Femur (tissue), 1 donor: ENCODE measurements at places on chromosomes 1 and 21.

DNA sequence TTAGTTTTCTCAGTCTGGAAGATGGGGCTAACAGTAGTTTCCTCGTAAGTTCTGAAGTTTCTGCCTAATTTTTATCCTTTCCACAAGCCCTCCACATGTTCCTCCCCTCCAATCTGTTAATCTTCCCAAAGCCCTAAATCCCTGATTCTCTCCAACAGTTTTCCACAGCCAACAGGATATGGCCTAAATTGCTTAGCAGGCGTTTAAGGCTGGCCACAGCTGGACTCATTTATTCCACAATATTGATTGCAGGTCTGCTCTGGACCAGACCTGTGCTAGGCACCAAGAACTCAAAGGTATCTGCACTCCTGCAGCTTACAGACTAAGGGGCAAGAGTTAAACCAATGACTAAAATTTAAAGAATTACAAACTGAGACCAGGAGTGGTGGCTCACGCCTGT, 3.9 kb downstream of the SLC6A9 start:
- no peak for DNase-seq

DNA sequence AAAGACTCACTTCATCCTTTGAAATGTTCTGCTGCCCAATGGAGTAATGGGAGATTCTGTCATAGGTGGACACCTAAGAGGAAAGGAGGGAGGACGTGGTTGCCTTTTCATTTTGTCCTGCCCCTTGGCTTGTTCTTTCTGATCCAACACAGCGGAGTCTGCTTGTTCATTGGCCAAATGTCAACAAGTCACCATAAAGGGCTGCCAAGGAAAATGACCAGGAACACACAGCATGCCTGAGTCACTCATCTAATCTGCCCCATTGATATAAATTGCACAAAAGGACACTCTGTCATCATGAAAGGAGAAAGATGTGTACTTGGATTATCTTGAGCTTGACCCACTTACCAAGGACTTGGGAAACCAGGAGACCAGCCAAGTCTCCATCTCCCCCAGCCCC, 422.9 kb downstream of the SETD4 start:
- DNase-seq: no peak

GRCh38 chr1:94345148-94345721, 73.0 kb upstream of the ABCD3 start:
- DNase-seq: no peak

DNA sequence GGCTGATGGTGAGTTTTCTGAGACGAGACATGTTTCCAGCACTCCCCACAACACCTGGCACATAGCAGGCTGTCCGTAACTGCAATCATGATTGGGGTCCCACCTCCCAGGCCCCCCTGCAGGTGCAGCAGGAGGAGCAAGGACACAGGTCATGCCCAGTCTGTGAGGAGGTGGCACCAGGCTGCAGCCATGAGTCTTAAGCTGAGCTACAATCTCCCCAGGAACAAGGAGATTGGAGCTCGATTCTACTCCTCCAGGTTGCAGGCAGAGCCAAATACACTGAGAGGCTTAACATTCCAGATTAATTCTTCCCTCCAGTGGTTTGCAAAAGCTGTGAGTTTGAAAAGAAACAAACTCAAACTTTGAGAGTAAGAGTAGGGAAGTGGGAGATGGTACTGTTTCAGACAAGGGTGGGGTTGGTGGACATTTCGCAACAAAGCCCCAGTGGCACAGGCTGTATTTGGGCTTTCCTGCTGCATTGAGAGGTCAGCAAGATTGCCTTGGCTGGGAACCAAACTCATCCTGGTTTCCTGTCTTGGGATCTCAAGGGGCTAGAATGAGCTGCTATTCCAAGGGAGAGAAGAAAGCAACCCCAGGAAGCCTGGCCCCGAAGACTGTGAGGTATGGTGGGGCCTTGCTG, 64.8 kb upstream of the GALNT2 start:
- peak; percentile 54 for DNase-seq

GRCh38 chr1:212591922-212592321, 16.6 kb upstream of the ATF3 start:
- no peak for DNase-seq

DNA sequence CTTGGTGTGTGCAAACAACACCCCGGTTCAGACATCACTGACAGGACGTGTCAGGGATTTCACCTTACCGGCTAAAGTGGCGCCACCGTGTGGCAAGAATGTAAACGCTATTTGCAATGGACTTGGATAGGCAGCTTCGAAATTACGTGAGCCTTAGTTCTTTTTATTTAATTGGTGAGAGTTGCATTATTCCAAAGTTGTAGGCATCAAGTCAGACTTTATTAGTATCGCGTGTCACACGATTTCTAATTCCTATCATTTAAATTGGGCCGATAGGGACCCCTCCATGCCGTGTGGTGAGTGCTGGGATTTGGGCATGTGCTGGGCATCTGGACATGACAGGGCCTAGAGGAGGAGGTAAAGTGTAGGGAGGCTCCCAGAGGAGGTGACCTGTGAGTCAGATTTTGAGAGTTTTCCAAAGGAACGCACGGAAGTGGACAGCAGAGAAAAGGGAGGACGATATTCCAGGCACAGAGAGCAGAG, 14.5 kb upstream of the CPT2 start:
- peak; percentile 82 for DNase-seq

DNA sequence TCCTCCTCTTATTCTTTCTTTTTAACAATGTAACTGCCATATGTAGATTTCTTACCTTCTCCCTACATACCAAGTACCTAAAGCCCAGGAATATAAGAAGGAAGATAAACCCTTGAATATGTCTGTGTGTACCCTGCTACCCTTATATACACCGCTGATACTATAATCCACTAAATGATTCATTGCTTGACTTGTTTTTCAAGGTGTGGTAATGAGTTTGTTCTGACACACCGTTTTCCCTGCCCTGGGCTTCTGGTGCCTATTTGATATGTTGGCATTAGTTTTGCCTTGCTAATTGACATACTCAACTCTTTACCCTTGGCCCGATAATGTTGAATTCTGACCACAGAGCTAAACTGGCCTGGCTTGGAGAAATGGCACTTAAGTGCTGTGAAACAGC, 64.3 kb downstream of the IL23R start:
- DNase-seq: no peak

- DNase-seq: no peak
Observed at GRCh38 chr1:43938892-43939587, 5.4 kb downstream of the ARTN start.

GRCh38 chr21:17834639-17835354, 15.6 kb upstream of the C21orf91 start:
- DNase-seq: no peak

DNA sequence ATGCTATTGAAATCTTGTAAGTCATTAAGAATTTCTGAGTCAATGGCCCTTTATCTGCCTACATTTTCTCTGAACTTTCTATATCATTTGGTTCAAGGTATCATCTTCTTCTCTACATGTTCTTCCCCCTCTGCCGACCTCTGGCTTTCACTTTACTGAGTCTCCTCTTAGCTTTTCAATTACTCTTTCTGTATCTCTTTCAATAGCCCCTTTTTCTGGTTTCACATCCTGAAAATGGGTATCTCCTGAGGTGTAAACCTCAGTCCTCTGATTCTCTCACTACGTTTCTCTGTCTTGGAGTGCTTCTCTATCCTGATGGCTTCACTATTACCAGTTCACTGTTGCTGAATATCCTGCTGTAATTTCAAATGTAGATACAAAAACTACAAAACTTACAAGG, 98.9 kb downstream of the LYST start:
- DNase-seq: no peak

DNA sequence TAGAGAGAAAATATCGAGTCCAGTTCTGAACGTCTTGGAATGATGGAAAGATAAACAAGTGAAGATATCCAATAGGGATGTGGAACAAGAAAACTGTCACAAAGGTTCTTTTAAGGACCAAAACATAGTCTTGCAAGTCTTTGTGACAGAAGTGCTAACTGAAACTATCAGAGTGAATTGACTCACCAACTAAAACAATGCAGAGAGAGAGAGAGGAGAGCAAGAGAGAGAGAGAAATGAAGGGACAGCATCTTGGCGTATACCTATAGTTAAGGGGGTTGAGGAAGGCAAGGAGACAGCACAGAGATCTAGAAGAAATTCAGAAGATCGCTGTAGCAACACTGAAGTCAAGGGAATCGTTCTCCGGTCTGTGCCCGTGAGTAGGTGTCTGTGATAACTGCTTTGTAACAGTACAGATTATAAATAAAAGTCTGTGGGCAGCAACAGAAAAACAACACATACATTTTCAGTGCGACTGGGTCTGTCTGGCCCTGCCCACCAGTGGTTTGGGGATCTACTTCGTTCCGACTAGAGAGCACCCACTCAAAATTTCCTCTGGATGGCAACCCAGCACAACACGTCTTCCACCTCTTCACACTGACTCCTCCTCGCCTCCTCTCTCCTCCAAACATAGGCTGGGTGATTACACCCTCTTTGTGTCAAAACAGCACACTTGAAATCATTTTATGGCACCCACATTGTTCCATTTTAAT, 4.8 kb upstream of the COA6 start:
- DNase-seq: no peak

DNA sequence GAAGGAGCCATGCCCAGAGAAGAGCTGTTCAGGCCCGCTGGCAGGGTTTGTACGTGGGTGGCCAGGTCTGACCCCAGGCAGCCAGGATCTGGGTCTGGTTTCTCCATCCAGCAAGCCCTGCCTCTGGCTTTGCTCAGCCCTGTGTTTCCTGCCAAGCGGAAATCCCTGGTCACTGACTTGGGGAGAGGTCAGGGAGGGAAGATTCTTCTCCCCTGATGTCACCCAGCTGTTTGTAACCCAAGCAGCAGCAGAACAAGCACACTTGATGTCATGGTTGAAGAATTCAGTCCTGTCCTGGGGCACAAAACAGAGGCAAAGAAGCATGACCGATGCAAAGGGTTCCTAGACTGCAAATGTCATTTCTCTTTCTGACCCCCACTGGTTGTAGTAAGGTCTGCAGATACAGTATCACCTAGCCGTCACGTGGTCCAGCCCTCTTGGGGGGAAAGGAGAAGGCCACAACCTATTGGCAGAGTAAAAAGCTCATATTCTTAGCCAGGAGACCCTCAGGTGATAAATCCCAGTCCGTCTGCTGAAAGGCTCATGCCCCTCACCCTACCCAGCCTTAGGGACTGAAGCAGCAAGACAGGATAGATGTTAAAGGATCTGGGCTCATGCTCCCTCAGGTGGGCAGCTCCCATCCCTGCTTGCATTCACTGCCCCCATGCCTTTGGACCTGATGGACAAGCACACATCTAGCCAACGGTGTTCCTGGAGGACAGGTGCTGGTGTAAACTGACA, 120.9 kb downstream of the SYT2 start:
- DNase-seq: peak; percentile 93

DNA sequence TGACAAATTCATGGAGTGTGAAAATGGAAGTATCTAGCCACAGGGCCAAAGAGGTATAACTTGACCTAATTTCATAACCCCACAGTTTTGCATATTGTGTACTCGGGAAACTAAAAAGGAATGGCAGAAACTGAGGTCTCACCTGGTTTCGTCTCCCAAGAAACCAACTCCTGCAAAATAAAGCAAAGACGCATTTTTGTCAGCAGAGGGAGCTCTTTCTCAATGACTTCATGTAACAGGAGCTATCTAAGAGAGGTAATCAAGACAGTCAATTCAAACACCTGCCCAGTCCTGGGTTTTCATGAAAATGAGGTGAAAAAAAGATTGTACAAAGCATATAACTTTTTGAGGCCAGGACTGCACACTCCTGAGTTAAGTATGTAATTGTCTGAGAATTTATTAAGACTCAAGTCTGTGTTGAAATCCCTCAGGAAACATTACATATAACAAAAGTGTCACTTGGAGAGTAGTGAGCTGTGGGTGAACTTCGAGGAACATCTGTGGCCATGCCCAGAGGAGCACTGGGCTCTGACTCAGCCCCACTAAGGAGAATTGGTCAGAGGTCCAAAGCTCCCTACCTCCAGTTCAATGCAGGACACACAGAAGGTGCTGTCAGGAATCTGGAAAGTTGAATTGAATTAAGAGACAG, 17.6 kb downstream of the FCRL4 start:
- DNase-seq: no peak

DNA sequence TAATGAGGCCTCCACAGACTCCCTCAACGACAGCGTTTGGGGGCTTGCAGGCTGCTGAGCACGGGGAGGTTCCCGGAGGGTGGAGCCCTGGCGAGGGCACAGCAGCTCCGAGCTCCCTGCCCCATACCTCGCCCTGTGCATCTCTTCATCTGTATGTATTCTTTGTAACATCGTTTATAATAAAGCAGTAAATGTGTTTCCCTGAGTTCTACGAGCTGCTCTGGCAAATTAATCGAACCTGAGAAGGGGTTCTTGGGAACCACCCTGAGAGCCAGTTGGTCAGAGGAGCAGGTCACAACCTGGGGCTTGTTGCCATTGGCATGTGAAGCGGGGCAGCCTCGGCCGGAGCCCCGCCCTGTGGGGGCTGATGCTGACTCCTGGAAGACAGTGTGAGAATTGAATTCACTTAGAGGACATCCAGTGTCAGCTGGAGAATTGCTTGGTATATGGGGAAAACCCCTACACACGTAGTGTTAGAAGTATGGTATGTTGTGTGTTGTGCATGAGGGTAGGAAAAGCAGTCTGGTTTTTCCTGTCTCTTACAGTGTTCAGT, 11.5 kb downstream of the SLC37A1 start:
- peak; percentile 57 for DNase-seq

GRCh38 chr1:201461645-201462441, 7.1 kb downstream of the PHLDA3 start:
- peak; percentile 77 for DNase-seq

DNA sequence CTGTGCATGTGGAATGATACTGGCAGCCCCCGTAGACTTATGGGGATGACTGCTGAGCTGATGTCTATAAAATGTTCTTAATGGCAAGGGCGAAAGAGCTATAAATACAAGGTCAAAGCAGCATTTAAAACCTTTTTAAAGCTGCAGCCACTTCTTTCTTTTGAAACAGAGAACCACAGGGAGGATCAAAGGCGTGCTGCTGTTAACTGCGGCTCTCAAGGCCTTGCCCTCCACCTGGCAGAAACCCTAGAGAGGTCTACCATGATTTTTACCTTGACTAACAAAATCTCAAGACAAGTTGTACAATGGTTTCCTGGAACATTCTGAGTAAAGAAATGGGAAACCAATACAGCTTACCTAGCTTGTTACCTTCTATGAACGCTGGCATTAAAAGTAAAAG, 89.7 kb downstream of the SLC45A1 start:
- no peak for DNase-seq

DNA sequence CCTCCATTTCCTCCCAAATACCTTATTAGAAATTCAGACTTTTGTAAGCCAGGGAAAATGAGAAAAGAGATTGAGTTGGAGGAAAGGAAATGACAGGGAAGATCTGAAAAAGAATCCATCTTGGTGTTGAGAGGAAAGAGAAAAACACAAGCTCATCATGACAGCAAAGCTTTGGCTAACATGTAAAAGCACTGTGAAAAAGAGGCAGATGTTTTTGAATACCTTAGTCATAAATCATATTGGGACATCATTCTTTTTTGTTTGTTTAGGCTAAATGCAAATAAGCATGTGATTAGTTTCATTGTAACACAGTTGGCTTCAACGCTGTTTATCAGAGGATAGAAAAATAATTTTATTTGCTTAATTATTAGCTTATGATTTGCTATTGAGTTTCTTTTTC, 64.6 kb downstream of the LHX8 start:
- no peak for DNase-seq
